ENCODE measurements at places on chromosomes 1 and 21.

GRCh38 chr1:54874079-54874830 lies 12.7 kb downstream of the DHCR24 start:
- no peak for DNase-seq

GRCh38 chr1:163308811-163309210 lies 12.9 kb upstream of the NUF2 start:
- no peak for DNase-seq

- DNase-seq: no peak
These were observed 22.3 kb downstream of the ACTA1 start for GRCh38 chr1:229411434-229412055.

- no peak for DNase-seq
These were observed at the start of gene LRRC53 for GRCh38 chr1:74512170-74512915. Gene LRRC53 (minus strand): TSS chr1:74512611. CDS start chr1:74483349, 29,262 bp downstream.

- no peak for DNase-seq
These were observed 83.1 kb upstream of the SOD1 start for GRCh38 chr21:31576428-31576827.

Measured in activated CD4-positive, alpha-beta T cell treated with anti-CD3 and anti-CD28 coated beads for 24 hours (primary cell).